ENCODE measurements at places on chromosomes 11 and 22.

DNA sequence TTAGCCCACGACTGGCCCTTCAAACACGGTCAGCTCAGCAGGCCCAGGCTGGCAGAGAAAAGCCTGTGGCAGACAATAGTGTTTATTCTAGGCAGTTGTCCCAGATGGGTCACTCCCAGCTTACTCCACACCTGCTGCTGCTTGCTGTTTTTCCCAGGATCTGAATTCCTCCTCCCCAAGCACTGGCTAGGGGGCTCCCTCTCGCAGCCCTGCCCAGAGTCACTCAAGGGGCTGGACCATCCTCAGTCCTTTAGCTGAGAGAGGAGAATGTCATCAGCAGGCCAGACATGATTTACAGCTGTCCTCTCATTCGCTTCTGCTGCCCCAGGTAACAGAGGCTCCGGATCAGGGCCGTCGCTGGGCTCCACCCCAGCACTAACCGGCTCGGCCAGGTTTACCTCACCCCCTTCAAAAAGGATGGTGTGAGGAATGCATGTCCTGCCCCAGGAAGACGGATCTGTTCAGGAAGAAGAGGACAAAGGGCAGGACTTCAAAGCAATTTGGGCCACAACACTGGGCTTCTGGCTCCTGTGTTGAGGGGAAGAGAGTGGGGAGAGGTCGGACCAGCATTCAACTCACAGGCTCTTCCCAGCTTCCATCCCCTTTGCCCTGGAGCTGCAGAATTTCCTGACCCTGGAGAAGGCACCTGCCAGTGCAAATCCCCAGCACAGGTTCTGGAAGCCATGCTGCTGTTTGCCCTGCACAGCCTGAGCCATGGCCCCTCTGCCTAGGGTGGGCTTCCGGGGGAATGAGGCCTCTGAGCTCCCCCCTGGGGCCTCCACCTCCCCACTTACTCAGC, 59.7 kb upstream of the BARX2 start:
- H3K27ac ChIP-seq = no peak overlapping the region
- no peak overlapping the region for H3K4me3 ChIP-seq
- H3K27me3 ChIP-seq = no peaks in the 10 kb centered on the region

DNA sequence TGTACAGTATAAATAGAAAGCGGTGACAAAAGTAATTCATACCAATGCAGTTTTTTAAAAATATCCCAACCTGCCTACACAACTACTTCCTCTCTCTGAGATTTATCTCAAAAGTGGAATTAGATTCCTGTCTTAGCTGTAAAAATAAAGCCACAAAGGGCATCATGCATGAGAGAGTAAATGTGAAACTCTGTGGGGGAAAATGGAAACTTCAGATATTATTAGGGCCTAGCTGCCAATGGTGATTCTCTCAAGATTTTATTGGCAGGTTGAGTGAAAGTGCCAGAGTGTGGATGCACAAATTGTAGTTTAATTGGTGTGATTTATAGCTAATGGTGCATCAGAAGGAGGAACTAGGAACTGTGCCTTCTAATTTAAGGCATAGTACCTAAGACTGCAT, 356.9 kb upstream of the CCDC90B start:
- no peaks in the 10 kb centered on the region for H3K27me3 ChIP-seq
- H3K4me3 ChIP-seq = no peak overlapping the region
- DNase-seq = no peak

GRCh38 chr11:90318651-90319050, 95.8 kb upstream of the CHORDC1 start:
- H3K4me1 ChIP-seq = no peaks in the 10 kb centered on the region
- no peaks in the 10 kb centered on the region for H3K36me3 ChIP-seq
- no peak for DNase-seq

- peak; percentile 63 for DNase-seq
- H3K27ac ChIP-seq = peak overlapping the region; percentile 79
- no peaks in the 10 kb centered on the region for H3K27me3 ChIP-seq
Observed at GRCh38 chr11:48013269-48013901, 33.0 kb downstream of the PTPRJ start.

DNA sequence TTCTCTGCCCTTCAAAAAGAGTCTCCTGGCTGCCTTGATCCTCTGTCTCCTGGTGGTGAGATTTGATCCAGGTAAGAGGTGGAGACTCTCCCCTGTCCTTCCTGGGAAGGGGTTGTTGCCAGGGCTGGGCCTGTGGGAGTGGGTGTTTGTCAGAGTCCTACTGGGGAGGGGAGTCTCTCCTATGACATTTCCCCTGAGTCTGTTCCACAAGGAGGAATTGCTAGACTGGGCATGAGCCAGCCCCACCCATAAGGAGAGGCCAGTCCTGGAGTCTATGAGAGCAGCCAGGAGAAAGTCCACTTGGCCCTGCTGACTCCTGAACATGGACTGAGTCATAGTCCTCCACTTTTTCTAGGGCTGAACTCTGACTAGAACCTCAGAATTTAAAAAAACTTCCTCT, 7.4 kb downstream of the PEX26 start:
- peaks cover 7% of the 10 kb centered on the region for H3K4me1 ChIP-seq
- H3K27ac ChIP-seq = no peak overlapping the region
- no peak overlapping the region for H3K4me3 ChIP-seq

GRCh38 chr11:8867035-8867434, 44.0 kb upstream of the AKIP1 start:
- no peak overlapping the region for H3K4me3 ChIP-seq
- H3K36me3 ChIP-seq = no peaks in the 10 kb centered on the region
- DNase-seq = no peak

DNA sequence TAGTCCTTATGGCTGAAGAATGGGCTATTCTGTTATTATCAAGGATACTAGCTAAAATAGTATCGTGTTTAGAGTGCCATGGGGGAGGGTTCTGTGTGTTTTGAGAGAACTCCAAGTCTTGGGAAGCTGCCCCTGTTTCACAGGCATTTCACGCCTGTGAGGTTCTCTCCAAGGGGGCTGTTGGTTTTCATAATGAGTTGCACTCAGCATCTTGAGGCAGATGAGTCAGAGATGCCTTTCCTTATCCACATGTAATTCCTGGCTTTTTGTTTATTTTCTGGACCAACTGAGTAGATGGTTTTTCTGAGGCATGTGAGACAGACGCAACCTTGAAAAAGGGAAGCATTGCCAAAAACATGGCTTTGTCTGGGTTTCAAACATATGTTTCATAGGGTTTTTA, 203.7 kb downstream of the ARHGAP42 start:
- H3K36me3 ChIP-seq = no peaks in the 10 kb centered on the region
- DNase-seq = no peak
- no peak overlapping the region for H3K27ac ChIP-seq
- H3K4me1 ChIP-seq = no peaks in the 10 kb centered on the region
- no peak overlapping the region for H3K4me3 ChIP-seq
- no peaks in the 10 kb centered on the region for H3K27me3 ChIP-seq

DNA sequence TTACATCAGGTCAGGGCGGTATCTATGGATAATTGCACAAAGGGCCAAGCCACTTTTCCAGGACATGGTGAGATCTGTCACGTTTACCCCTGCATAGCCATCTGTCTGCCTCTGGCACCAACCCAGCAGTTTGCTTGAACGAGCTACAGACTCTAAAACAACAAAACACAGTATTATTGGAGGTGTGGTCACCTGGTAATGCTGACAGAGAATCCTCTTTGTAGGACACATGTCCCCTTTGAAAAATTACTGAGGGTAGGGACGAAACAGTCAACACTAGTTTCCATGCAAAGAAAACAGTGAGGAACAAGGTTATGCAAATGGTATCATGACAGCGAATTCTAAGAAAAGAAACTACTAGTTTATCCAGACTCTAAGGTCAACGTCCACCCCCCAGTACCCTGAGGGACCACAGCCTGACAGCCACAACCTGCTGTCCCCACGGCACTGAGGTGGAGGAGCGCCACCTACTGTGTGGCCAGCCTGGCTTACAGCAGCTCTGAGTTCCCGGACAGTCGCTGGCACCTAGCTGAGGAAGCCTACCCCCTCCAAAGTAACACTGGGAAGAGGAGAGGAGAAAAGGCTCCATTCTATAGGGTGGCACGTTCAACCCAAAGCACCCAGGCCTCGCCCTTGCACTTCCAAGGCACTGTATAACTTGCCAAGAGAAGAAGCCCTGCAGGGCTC, 117.4 kb upstream of the BID start:
- no peaks in the 10 kb centered on the region for H3K27me3 ChIP-seq
- no peaks in the 10 kb centered on the region for H3K36me3 ChIP-seq
- no peak for DNase-seq
- H3K4me1 ChIP-seq = no peaks in the 10 kb centered on the region
- no peak overlapping the region for H3K27ac ChIP-seq

- no peak overlapping the region for H3K4me3 ChIP-seq
- peak overlapping the region; percentile 19 for H3K27ac ChIP-seq
- DNase-seq = peak; percentile 33
- H3K4me1 ChIP-seq = peaks cover 35% of the 10 kb centered on the region
- H3K27me3 ChIP-seq = no peaks in the 10 kb centered on the region
- no peaks in the 10 kb centered on the region for H3K36me3 ChIP-seq
Observed at GRCh38 chr11:10742460-10743208, 8.4 kb upstream of the CTR9 start.

GRCh38 chr11:32358729-32359128, 76.6 kb downstream of the WT1 start:
- H3K27me3 ChIP-seq = no peaks in the 10 kb centered on the region
- no peak overlapping the region for H3K4me3 ChIP-seq
- H3K36me3 ChIP-seq = no peaks in the 10 kb centered on the region
- no peaks in the 10 kb centered on the region for H3K4me1 ChIP-seq
- H3K27ac ChIP-seq = no peak overlapping the region

GRCh38 chr11:3767536-3767935, 29.8 kb downstream of the NUP98 start:
- H3K27me3 ChIP-seq = no peaks in the 10 kb centered on the region
- H3K4me3 ChIP-seq = no peak overlapping the region
- DNase-seq = no peak
- H3K4me1 ChIP-seq = no peaks in the 10 kb centered on the region
- H3K36me3 ChIP-seq = peaks cover 67% of the 10 kb centered on the region

- no peak for DNase-seq
- no peaks in the 10 kb centered on the region for H3K4me1 ChIP-seq
- no peak overlapping the region for H3K27ac ChIP-seq
- H3K36me3 ChIP-seq = no peaks in the 10 kb centered on the region
Observed at GRCh38 chr11:75303544-75304224, 47.8 kb downstream of the ARRB1 start.

DNA sequence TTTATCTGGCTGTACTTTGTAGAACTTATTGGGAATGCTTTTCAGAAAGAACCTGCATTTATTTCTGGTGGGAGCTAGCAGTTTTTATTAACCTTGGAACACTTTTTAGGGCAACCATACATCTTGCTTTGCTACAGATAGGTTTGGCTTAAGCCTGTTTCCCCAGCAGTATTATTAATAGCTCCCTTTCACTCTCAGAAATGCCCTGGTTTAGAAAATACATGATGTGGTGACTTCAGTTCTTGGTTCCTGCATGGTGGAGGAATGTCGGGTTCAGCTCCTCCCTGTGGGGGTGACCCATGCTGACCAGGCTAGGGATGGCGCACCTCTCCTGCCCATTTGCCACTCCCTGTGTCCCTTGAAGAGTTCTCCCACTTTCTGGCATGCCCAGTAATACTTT, 28.2 kb downstream of the ZBED4 start:
- H3K4me1 ChIP-seq = peaks cover 21% of the 10 kb centered on the region
- H3K27ac ChIP-seq = no peak overlapping the region
- DNase-seq = no peak
- no peaks in the 10 kb centered on the region for H3K27me3 ChIP-seq
- no peak overlapping the region for H3K4me3 ChIP-seq

DNA sequence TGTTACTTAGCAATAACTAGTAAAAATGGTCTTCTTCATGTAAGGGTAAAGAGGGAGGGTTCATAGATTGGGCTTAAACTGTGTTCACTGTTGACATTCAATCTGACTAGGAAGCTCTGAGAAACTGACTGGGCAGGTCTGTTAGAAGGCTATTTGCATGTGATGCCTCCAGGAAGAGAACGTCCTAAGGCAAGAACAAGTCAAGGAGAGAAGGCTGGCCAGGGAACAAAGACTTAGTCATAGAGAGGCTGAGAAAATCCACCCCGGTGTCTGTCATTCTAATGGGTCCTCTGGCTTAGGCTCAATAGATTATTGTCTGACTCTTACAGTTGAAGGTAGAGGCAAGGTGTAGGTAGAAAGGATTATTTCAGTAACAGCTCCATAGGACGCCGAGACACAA, 50.3 kb upstream of the CD44 start:
- no peaks in the 10 kb centered on the region for H3K36me3 ChIP-seq
- no peaks in the 10 kb centered on the region for H3K27me3 ChIP-seq
- no peak overlapping the region for H3K4me3 ChIP-seq
- peaks cover 45% of the 10 kb centered on the region for H3K4me1 ChIP-seq
- no peak for DNase-seq

DNA sequence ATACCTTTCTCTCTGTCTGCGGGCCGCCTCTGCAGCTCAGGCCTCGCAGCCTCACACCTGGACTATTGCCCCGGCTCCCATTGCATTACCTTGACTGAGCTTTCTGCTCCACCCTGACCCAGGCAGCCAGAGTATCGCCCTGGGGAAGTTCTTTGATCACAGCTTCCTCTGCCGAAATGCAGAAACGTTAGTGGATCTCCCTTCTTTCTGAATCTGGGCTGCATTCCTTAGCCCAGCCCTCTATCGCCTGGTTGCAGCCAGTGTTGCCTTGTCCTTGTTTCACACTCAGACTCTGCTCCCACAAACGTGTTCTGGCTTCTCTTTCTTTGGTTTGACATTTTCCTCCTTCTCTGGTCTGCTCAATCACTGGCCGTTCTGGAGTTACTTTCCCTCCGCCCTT, 195.7 kb downstream of the ADAMTS15 start:
- DNase-seq = no peak
- no peak overlapping the region for H3K27ac ChIP-seq
- no peaks in the 10 kb centered on the region for H3K27me3 ChIP-seq
- no peak overlapping the region for H3K4me3 ChIP-seq
- H3K4me1 ChIP-seq = no peaks in the 10 kb centered on the region
- no peaks in the 10 kb centered on the region for H3K36me3 ChIP-seq

GRCh38 chr11:118914178-118914918, 11.4 kb downstream of the BCL9L start:
- H3K4me1 ChIP-seq = peaks cover 92% of the 10 kb centered on the region
- H3K4me3 ChIP-seq = peak overlapping the region; percentile 78
- DNase-seq = peak; percentile 93
- peak overlapping the region; percentile 85 for H3K27ac ChIP-seq
- H3K36me3 ChIP-seq = peaks cover 7% of the 10 kb centered on the region

GRCh38 chr22:29167032-29167911, 38.4 kb upstream of the EMID1 start:
- no peaks in the 10 kb centered on the region for H3K27me3 ChIP-seq
- peak; percentile 20 for DNase-seq
- peaks cover 11% of the 10 kb centered on the region for H3K4me1 ChIP-seq
- no peak overlapping the region for H3K27ac ChIP-seq

DNA sequence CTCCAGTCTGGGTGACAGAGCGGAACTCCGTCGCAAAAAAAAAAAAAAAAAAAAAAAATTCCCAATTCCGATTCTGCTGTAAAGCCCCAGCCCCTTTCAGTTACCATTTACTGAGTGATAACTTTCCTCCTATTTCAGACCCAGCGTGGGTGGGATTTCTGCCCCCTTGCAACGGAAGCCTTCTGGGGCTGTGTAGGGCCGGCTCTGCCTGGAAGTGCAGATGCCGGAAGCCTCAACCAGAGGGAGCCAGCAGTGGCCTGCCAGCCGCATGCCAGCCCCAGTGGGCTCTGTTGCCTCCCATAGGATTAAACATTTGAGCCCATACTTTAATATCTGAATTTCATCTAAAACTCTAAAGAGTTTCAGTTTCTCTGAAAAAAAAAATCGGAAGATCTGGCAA, 60.0 kb upstream of the NUP50 start:
- H3K36me3 ChIP-seq = no peaks in the 10 kb centered on the region
- no peaks in the 10 kb centered on the region for H3K4me1 ChIP-seq
- DNase-seq = no peak
- H3K4me3 ChIP-seq = no peak overlapping the region
- H3K27ac ChIP-seq = no peak overlapping the region
- H3K27me3 ChIP-seq = no peaks in the 10 kb centered on the region

GRCh38 chr11:81033779-81034540, 1593.1 kb upstream of the TENM4 start:
- H3K4me3 ChIP-seq = no peak overlapping the region
- H3K4me1 ChIP-seq = no peaks in the 10 kb centered on the region
- no peak for DNase-seq
- no peaks in the 10 kb centered on the region for H3K27me3 ChIP-seq
- H3K27ac ChIP-seq = no peak overlapping the region

Data from CD8-positive, alpha-beta memory T cell (primary cell).